Articular chondrocyte of knee joint (primary cell): ENCODE measurements at places on chromosomes 5 and 9. TPM values are rescaled to one million over a fixed set of nuclear protein-coding genes. Genes with fewer than 3 reads are reported as not detected.

PDGFRB gene
- 111 and 137 TPM in 2 replicates for total RNA-seq

ITGA2 gene
- total RNA-seq, result 1.4 and 4.4 TPM in 2 replicates

SLC25A2 gene
- 0.32 and 0.39 TPM in 2 replicates for total RNA-seq

MEIKIN gene
- not detected in 2 replicates for total RNA-seq

OR1Q1 gene
- not detected in 2 replicates for total RNA-seq

SPIN1 gene
- total RNA-seq, result 154 and 167 TPM in 2 replicates

DNM1 gene
- total RNA-seq, result 9.4 and 16.5 TPM in 2 replicates

SLC6A18 gene
- not detected in 2 replicates for total RNA-seq

C9orf152 gene
- not detected in 2 replicates for total RNA-seq

PCSK1 gene
- total RNA-seq, result 54.8 and 55.9 TPM in 2 replicates

SOHLH1 gene
- total RNA-seq, result not detected in 2 replicates

GADD45G gene
- 0.43 and 0.52 TPM in 2 replicates for total RNA-seq

ZSWIM6 gene
- total RNA-seq, result 10.6 and 15.8 TPM in 2 replicates

BHMT2 gene
- total RNA-seq, result 14.9 TPM in 2 replicates

RASEF gene
- total RNA-seq, result under 0.01 and 0.11 TPM in 2 replicates

SMIM33 gene
- total RNA-seq, result not detected in 2 replicates

TMED9 gene
- 111 and 123 TPM in 2 replicates for total RNA-seq

ANKRD34B gene
- total RNA-seq, result not detected in 2 replicates

CBY3 gene
- total RNA-seq, result not detected in 2 replicates

PCDHGA6 gene
- 7.8 and 10.4 TPM in 2 replicates for total RNA-seq

GCNT4 gene
- total RNA-seq, result 2.5 and 3.6 TPM in 2 replicates

DDX4 gene
- not detected in 2 replicates for total RNA-seq

BDP1 gene
- total RNA-seq, result 23.8 and 28.2 TPM in 2 replicates

LRRC19 gene
- total RNA-seq, result under 0.01 TPM in 1 of 2 replicates, not detected in the other

CDH9 gene
- not detected in 2 replicates for total RNA-seq

PITX1 gene
- total RNA-seq, result 162 and 175 TPM in 2 replicates

LCN12 gene
- not detected in 2 replicates for total RNA-seq

ROPN1L gene
- 0.26 and 0.32 TPM in 2 replicates for total RNA-seq

SPINK4 gene
- total RNA-seq, result not detected in 2 replicates

CARD9 gene
- 1.5 and 2.9 TPM in 2 replicates for total RNA-seq

OGN gene
- total RNA-seq, result 222 and 267 TPM in 2 replicates

HK3 gene
- total RNA-seq, result not detected in 2 replicates

ZNF484 gene
- 17.9 and 24.5 TPM in 2 replicates for total RNA-seq

NRARP gene
- 0.13 and 0.22 TPM in 2 replicates for total RNA-seq

IFNA13 gene
- total RNA-seq, result 0.11 TPM in 1 of 2 replicates, not detected in the other

C6 gene
- not detected in 2 replicates for total RNA-seq
